ENCODE measurements at places on chromosomes 2 and 18.

DNA sequence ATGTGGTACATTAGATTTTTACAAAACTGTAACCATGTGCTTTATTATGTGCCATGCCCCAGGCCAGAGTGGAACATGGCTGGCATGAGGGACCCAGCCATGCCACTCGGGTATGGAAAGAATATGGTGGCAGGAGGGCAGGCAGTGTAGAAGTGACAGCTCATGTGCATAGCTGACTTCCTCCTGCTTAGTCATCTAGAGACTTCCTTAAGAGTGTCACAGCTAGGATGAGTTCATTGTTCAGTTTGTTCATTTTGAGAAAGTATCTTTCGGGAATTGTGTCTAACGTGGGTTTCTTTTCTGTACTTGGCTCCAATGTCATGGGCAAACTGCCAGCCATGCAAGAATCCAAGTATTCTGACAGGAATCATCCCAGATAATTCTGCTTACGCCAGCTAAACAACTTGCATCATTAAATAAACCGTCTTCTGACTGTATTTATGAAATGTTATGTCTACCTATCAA is 94.3 kb upstream of the ITGB6 start:
- DNase-seq = no peak

- peak; percentile 45 for DNase-seq
These were observed 13.7 kb downstream of the SOS1 start for GRCh38 chr2:39107156-39107555.

DNA sequence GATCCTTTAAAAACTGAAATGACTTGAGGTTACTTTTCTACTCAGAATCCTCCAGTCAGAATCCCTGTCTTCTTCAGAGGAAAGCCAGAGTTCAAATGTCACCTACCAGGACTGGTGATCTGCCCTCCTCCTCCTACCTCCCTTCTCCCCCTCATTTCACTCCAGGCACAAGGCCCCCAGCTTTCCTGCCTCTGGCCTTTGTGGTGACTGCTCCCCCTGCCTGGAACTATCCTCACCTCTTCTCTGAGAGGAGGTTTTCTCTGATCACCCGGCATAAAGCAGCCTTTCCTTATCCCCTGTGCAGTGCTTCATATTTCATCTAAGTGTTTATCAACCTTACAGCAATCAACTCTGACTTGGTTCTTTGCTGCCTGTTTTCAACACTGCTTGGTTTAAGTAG is 6.8 kb downstream of the B3GNT2 start:
- DNase-seq = no peak

GRCh38 chr2:222813177-222813843 is 47.5 kb upstream of the ACSL3 start:
- no peak for DNase-seq

GRCh38 chr2:34627003-34627402 is 1027.9 kb upstream of the FAM98A start:
- DNase-seq = no peak

DNA sequence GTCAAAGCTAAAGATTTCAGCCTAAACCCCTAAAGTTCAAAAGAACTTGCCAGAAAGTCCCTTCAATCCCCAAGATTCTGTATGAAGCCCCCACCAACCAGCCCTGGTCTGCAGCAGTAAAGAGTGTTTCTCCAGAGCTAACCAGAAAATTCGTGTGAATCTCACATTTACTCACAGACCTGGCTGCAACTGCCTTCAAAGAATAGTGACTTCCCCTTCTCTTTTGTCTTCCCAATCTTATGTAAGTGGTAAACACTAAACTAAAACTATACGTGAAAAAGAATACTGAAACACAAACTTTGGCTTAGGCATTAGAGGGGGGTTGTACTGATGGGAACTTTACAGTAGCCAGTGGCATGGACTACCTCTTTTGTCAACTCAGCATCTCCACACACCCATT is 50.6 kb upstream of the SETBP1 start:
- no peak for DNase-seq

- DNase-seq = no peak
These were observed 1.8 kb downstream of the RFTN2 start for GRCh38 chr2:197673606-197674005.

- DNase-seq = no peak
These were observed 202.2 kb upstream of the ST6GAL2 start for GRCh38 chr2:107088156-107088555.

DNA sequence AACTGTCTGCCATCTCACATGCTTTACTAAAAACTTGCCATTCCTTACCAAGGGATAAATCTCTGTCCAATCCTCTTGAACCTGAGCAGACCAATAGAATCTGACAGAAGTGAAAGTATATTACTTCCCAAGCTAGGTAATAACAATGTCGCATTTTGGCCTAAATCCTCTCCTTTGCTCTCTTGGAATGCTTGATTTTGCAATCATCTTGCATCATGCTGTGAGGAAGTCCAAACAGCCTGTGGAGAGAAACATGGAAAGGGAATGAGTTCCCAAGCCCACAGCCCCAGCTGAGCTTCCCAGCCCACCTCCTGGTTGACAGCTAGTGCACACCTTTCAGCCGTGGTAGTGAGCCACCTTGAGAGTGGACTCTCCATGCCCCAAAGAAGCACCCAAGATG is 540.6 kb downstream of the STK39 start:
- DNase-seq = no peak

GRCh38 chr18:59690996-59691395 is 6.2 kb downstream of the CCBE1 start:
- no peak for DNase-seq

DNA sequence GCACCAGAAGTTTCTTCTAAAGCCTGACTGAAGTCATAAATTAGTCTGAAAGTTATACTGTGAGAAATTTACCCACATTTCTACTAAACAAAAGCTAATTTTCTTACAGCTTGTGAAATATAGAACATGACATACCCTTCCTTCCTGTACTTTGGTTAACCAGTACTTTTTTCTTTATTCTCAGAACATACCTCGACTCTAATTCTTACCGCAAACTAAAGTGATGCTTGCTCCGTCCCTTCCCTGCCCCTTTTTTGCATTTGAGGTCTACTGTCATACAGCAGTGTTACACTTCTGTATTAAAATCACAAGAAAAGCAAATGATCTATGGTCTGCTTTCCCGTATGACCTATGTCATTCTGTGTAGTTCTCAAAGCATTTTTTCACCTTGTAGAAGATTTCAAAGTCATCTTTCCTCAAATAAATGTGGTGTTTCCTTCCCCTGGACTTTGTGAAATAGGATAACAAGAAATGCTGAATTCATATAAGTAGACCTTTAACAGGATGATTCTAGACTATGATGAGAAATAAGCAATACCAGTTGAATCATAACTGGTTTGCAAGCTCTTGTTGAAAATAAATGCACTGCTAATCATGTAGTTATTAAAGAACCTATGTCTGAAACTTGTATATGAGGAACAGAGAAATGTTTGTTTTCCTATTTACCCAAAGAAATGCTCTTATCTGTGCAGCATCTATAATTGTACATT is 30.4 kb downstream of the CYTIP start:
- no peak for DNase-seq

GRCh38 chr2:7102826-7103225 is 185.6 kb downstream of the RNF144A start:
- no peak for DNase-seq

DNA sequence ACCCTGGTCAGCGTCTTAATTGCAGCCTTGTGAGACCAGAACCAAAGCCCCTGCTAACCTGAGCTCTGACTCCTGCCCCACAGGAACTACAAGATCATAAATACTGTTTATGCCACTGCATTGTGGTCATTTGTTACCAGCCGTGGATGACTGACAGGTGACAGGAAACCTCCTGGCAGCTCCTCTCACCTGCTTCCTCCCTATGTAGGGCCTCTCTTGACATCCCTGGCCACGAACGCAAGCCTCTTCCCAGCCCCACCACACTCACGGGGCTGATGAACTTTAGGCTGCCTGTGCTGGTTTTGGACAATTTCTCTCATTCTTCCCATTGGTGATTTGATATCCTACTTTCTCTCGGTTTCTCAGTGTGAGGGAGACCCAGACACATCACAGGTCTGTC is 357.2 kb upstream of the MYT1L start:
- no peak for DNase-seq

- DNase-seq = peak; percentile 70
These were observed 43.5 kb downstream of the GORASP2 start for GRCh38 chr2:170972296-170973224.

- no peak for DNase-seq
These were observed 63.8 kb downstream of the HAUS1 start for GRCh38 chr18:46167971-46168370.

DNA sequence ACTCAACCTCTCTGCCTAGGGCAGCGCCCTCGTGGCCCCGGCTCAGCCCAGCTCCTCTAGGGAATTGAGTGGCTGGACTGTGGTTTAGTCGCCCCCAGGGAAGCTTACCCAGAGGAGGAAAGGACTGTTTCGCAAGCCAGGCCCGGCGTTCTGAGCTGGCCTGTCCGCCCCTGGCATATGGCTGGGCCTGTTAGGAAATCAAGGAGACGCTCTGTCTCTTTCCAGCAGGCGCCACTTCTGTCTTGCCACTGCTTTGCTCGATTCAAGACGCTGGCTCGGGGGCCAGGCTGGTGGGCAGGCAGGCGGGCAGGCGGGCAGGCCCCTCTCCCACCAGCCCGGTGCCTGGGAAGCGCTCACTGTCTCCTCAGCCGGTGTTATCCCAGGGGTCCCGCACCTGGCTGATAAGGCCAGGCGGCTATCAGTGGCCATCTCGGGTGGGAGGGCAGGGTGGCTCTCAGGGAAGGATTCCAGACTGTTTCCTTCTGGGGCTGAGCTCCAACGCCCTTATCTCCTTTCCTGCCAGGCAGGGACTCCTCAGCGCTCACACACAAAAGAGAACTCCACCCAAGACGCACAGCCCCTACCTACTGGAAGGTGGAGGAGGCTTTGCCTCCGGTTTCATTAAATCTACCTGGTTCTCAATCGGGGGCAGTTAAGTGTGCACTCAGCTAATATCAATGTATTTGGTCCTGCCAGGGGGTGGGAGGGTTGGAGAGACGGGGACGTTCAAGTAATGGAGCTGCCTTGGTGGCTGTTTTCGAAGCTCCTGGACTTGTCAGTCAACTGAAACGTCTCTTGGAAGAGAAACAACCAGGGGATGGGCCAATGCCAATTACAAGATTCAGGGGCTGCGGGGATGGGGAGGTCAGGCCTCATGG is 109.1 kb downstream of the SMAD7 start:
- no peak for DNase-seq

DNA sequence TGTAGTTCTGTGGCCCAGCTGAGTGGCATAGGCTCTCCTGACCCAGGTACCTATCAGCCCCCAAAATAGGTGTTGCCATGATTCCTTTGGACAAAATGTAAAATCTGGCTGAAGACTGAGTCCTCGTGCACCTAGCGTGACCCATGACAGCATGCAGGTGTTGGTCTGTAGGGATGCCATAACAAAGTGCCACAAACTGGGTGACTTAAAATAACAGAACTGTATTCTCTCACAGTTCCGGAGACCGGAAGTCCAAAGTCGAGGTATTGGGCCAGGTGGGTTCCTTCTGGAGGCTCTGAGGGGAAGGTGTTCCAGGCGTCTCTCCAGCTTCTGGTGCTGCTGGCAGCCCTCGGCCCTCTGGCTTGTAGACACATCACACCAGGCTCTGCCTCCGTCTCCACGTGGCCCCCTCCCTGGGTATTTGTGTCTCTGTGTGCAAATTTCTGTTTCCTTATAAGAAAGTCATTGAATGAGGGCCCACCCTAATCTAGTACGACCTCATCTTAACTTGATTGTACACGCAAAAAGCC is 34.5 kb downstream of the LRRFIP1 start:
- no peak for DNase-seq

GRCh38 chr2:55768991-55769390 is 75.3 kb upstream of the PNPT1 start:
- no peak for DNase-seq

GRCh38 chr2:202056611-202057010 is 16.4 kb upstream of the KIAA2012 start:
- no peak for DNase-seq

DNA sequence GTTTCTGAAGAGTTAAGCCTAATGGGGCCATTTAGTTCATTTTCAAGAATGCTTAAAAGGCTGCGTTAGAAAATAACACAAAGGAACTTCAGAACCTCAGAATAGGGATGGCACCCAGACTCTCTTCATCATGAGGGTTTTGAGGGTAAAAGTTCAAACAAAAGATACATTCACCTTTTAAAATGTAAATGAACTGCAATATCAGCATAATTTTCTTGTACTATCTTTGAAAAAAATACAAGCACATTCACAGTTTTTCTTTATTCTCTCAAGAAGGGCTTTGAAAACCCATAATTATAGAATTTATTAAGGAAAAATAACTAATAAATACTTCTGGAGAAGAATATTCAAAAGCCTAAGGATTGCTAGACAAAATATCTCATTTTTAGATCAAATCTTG is 791.0 kb downstream of the DCC start:
- no peak for DNase-seq

GRCh38 chr18:2091937-2092336 is 479.4 kb downstream of the METTL4 start:
- DNase-seq = no peak

DNA sequence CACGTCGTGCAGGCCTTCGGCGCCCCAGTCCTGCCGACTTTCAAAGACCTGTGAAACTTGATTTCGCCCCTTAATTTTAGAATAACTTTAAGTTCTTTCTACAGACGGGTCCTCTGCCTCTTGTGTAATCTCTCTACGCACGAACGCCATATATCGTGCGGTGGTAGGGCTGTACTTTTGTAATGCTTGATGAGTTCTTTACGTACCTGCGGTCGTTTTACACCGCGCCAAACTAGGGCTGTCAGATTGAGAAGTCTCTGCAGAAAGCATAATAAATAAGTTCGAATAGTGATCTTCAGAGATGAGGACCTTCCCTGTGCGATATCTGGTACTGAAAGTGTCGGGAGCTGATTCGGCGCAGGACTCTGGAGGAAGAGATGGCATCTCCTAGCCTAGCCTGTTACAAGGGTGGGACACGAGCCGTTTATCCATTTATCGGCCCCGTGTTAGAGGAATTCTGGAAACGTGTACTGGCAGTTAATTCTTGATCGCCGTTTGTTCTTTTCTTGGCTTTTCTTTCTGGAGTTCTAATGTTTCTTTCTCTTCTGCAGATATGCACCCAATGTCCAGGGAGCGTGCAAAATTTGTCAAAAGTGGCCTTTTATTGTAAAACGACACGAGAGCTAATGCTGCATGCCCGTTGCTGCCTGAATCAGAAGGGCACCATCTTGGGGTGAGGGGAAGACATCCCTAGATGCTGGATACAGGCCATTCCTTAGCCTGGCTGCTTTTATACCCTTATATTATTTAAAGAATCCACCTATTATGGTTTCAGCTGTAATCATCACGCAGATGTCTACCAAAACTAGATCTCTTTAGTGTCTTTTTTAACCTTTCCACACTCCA is 781 bp upstream of the SLC5A6 start:
- DNase-seq = no peak

DNA sequence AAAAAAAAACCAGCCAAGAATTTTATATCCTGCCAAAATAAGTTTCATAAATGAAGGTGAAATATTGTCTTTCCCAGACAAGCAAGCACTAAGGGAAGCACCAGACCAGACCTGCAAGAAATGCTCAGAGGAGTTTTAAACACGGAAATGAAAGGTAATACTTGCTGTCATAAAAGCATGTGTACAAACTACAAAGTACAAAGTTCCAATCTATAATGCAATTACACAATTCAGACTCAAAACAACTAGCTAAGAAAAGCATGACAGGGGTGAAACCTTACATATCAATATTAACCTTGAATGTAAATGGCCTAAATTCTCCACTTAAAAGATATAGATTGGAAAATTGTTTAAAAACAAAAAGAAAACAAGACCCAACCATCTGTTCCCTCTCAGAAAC is 45.0 kb upstream of the ASXL3 start:
- DNase-seq = no peak

Data from spinal cord (tissue), 10 donors.